Right lung (tissue), 10 donors: ENCODE measurements at places on chromosomes 16 and 17. TPM values are rescaled to one million over a fixed set of nuclear protein-coding genes. Genes with fewer than 3 reads are reported as not detected.
A peak's percentile ranks its signal among the peaks of the same experiment; 100 is the strongest.

Gene FNDC8
- polyA plus RNA-seq, result 0.14 TPM

Gene CALCOCO2
- 104 TPM for polyA plus RNA-seq

DNA sequence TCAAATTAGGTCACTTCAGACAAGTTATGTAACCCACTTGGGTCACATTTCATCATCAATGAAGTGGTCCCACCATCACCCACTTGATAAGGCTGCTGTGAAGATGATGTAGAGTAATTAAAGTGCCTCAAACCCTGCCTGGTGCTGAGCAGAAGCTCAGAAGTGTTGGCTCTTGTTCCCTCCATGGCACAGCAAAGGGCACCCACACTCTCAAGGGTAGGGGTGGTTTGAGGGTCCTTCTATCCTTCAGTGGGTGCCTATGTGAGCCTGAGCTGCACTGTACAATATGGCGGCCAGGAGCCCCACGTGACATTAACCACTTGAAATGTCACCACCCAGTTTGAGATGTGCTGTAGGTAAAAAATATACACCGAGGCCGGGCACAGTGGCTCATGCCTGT lies 71.5 kb downstream of the CYTH1 start:
- no peak for DNase-seq

GRCh38 chr16:13014476-13014875 lies 113.1 kb downstream of the SHISA9 start:
- DNase-seq, result no peak

Gene HGS
- polyA plus RNA-seq, result 76.4 TPM

GRCh38 chr16:66026211-66026610 lies 340.3 kb upstream of the CDH5 start:
- DNase-seq, result no peak

- DNase-seq, result no peak
Observed at GRCh38 chr16:19071811-19072777, 4.7 kb downstream of the COQ7 start.

GRCh38 chr17:2336852-2337543 lies at the start of gene SGSM2:
TSS of gene SGSM2 (plus strand) at chr17:2337501. CDS start at chr17:2337689, 188 bp downstream.
- DNase-seq, result peak; percentile 63

DNA sequence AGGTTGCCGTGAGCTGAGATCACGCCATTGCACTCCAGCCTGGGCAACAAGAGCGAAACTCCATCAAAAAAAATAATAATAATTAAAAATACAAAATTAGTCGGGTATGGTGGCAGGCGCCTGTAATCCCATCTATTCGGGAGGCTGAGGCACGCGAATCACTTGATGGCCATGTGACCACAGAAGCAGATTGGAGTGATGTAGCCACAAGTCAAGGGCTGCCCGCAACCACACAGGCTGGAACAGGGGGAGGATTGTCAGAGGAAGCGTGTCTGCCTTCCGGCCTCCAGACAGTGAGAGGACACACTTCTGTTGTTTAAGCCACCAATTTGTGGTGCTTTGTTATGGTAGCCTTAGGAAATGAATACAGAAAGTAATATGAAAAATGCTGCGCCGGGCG lies 11.8 kb upstream of the NAGS start:
- DNase-seq, result no peak

DNA sequence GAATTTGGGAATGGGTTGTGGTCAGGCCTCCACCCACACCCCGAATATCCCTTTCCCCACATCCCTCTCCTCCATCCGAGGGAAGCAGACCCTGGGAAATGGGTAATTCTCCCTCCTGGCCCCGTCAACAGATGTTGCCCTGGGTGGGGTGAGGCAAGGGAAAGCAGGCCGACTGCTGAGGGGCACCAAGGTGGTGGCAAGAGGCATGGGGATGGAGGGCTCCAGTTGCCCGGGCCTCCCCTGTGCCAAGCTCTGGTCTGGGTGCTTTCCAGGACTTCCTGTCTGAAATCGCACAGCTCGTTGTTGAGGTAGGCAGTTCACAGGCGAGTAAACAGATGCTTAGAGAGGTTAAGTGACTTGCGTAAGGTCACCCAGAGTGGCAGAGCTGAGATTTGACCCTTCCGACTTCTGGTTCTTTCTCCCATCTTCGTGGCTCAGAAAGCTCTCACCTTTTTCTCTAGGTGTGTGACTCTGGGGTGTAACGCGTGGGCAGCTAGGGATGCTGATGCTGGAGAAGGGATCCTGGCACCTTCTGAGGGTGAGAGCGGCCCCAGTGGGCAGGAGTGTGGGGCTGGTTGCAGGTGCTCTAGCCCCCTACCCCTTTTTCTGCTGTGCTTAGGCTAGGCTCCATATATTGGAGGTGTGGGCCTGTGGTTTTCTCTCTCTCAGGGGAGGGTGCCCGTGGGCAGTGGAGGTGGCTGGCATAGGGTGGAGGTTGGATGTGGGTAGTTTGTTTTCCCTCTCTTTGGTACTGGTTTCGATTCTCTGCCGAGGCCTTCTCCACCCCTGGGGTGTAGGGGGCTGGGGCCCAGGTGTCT lies 17.2 kb downstream of the RARA start:
- DNase-seq, result no peak

DNA sequence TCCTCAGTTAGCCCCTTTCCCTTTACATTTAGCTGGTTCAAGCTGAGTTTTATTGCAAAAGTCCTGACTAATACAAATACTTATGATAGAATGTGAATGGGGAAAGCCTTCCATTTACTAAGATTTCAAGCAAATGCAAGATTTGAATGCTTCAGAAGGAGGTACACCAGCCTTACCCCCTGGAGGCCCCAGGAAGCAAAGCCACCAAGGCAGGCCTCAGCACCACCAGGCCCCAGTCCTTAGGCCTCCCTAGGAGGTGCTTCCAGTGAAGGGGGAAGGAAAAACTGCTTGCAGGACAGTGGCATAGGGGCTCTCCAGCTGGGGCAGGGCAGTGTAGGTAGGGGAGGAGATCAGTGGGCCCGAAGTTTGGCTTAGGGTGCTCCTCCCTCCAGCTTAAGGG lies 7.3 kb upstream of the PRPSAP2 start:
- DNase-seq, result no peak

Gene BCO1
- polyA plus RNA-seq, result 0.82 TPM

Gene KRT15
- 1.0 TPM for polyA plus RNA-seq

Gene PLA2G10
- not detected for polyA plus RNA-seq

- peak; percentile 45 for DNase-seq
Observed at GRCh38 chr17:37787055-37787757, 42.3 kb upstream of the HNF1B start.

Gene KRT10
- 44.5 TPM for polyA plus RNA-seq

DNA sequence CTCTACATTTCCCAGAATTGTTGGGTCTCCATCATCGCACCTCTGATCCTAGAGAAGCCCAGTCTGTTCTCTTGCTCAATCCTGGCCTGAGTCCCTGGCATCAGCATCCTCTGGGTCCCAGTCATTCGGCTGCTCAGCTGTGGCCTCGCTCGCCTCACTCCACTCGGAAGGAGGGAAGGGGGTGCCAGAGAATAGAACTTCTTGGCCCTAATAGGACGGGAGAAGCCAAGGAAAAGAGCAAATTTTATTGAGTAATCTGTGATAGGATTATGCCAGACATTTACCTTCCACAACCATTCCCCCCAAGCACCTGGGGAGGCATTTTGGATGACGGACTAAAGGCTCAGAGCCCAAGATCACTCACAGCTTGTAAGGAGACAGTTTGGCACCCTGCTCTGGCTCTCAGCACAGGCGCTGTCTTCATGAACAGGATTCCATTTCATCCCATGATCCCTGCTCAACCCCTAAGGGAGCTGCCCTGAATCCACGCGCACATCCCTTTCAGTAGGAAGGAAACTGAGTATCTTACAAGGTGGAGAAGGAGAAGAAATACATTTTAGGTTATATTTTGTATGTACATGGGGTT lies 498 bp upstream of the CLEC10A start:
- no peak for DNase-seq

DNA sequence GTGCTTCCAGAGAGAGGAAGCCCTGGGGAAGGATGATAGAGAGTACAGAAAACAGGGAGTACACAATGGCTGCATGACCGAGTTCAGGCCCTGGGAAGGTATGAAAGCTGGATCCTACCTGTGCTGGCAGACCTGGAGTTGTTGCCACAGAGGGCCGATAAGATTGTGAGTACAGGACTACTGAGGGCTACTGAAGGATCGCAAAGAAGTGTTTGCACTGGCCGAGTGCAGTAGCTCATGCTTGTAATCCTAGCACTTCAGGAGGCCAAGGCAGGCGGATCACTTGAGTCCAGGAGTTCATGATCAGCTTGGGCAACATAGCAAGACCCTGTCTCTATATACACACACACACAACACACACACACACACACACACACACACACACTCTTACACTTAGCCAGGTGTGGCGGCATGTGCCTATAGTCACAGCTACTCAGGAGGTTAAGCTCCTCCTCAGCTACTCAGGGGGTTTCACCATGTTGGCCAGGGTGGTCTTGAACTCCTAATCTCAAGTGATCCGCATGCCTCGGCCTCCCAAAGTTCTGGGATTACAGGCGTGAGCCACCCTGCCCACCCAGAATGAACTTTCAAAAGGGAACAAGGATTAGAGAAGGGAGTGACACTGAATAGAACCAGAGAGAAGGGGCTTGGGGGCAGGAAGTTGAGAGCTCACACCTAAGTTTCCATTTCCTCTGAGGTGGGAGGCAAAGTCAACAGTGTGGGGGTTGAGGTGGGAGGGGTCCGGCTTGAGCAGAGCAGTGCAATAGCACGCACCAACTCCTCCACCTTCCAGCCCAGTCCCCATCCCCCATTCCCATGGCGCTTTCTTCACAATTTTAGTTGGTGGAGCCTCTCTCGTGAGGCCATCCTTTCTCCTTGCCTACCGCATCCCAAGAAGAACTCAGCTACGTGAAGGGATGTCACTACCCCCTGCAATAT lies 7.5 kb downstream of the SCIMP start:
- DNase-seq, result no peak

Gene ITGB4
- 6.5 TPM for polyA plus RNA-seq

- no peak for DNase-seq
Observed at GRCh38 chr17:50470426-50470825, 1.7 kb upstream of the CHAD start.

DNA sequence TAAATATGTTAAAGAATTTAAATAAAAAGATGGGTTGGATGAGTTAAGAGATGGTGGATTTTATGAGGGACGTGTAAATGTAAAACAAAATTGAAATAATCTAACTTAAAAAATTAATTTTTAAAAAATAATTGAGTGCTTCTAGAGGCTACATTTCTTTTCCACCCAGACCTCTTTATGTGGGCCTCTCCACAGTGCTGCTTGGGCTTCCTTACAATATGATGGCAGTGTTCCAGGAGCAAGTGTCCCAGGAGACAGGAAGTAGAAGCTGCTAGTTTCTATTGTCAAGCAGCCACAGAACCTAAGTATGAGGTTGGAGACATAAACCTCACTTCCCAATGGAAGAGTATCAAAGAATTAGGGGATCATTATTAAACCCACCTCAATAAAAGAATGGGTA lies 205.7 kb upstream of the CPHXL start:
- DNase-seq, result no peak

GRCh38 chr16:2813771-2814221 lies 3.2 kb upstream of the PRSS21 start:
- no peak for DNase-seq

DNA sequence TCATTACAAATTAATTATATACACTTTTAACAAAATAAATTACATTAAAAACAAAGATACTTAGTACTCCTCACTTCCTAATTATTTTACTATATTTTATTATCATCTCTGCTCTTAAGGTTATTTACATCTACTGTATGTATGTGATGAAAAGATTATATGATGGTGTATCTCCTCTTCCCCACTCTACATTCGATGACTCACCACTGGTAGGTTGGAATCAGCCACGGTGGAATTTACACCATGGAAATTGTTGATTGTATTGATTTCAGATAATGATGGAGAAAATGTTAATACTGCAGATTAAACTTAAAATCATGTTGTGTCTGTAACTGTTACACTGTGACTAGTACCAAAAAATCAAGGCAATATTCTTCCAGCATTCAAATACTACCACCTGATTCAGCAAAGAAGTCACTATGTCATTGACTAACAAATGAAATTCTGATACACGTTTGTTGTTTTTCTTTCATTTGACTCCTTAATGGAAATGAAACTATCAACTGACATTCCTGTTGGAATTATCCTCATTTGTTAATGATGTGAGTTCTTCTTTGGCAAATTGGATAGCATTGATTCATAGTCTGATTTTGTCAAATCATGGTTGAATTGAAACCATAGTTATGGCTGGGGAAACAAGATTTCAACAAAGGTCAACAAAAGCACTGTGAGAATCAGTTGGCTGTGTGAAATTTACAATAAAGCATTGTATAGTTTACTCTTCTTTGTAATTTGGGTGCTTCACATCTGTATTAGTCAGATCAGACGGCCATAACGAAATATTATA lies 69.0 kb upstream of the NLK start:
- DNase-seq, result no peak

Gene EPN3
- 7.4 TPM for polyA plus RNA-seq

Gene DNASE1L2
- 0.77 TPM for polyA plus RNA-seq

- DNase-seq, result no peak
Observed at GRCh38 chr16:85545227-85545818, 67.8 kb upstream of the GSE1 start.

Gene SPATA22
- polyA plus RNA-seq, result not detected

Gene SLFN5
- polyA plus RNA-seq, result 25.7 TPM

DNA sequence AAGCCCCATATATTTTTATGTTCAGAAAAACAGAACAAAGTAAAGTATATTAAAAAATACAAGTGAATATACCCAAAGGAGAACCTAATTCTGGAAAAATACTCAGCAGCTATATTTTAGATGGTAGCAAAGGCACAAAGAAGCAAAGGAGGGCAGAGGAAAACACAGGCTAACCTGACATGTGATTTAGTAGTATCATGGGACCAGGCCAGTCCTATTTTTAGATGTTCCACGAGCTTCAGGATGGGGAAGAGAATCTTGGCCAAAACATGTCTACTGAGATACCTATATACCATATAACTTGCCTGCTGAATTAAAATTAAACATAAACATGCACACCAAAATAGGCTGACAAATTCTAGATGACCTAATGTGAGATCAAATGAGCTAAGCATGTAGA lies 32.9 kb downstream of the SMYD4 start:
- no peak for DNase-seq

DNA sequence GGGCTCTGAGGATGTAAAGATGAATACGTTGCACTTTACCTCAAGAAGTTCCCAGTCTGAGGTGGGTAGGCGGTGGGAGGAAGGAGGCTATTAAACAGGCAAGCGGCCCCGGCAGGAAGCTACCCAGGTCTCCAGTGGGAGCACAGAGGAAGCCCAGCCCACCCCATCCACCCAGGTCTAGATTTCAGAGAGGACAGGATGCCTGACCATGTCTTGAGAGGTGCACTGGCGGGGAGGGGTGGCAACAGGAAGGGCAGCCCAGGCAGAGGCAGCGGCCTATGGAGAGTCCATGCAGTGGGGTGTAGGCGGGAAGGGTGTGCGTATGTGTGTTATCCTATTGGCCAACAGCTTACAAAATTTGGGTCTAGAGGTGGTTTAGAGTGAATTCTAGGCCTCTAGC lies 13.9 kb downstream of the SARM1 start:
- DNase-seq, result no peak
